Cerebellum (tissue), 4 donors: ENCODE measurements at places on chromosomes 11 and 22. TPM values are rescaled to one million over a fixed set of nuclear protein-coding genes. Genes with fewer than 3 reads are reported as not detected.

GRCh38 chr22:47879346-47879745 is 1116.9 kb downstream of the TBC1D22A start:
- DNase-seq: no peak

DNA sequence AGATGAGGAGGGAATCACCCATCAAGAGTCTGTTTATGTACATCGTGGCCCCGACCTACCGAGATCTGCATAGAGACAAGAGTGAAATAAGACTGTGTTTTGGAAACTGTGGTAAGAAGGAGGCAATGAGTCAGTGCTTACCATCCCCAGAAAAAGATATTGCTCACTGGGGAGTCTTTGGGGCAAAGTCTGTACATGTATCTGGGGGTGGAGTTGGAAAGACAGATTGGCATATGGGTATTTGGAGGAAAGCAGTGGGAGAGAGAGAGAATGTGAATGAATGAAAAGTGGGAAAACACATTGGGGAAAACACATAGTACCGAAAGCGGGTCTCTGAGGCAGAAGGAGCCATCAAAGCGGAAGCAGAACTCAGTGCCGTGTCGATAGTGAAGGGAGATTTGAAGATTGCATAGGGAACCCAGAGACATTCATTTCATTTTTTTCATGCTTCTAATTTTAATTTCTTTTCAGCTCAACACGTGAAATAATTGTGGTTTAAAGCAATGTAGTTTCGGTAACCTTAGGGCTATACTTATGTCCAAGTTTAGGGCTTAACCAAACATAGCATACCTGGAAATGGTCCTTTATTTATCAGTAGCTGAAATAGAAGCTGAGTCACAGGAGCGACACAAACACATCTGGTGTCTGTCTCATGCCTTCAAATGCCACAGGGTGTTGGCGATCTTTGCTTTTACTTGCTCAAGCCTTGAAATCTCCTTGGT is 98.6 kb upstream of the CD44 start:
- no peak for DNase-seq

GRCh38 chr11:67099831-67100324 is 19.2 kb upstream of the KDM2A start:
- no peak for DNase-seq

DNA sequence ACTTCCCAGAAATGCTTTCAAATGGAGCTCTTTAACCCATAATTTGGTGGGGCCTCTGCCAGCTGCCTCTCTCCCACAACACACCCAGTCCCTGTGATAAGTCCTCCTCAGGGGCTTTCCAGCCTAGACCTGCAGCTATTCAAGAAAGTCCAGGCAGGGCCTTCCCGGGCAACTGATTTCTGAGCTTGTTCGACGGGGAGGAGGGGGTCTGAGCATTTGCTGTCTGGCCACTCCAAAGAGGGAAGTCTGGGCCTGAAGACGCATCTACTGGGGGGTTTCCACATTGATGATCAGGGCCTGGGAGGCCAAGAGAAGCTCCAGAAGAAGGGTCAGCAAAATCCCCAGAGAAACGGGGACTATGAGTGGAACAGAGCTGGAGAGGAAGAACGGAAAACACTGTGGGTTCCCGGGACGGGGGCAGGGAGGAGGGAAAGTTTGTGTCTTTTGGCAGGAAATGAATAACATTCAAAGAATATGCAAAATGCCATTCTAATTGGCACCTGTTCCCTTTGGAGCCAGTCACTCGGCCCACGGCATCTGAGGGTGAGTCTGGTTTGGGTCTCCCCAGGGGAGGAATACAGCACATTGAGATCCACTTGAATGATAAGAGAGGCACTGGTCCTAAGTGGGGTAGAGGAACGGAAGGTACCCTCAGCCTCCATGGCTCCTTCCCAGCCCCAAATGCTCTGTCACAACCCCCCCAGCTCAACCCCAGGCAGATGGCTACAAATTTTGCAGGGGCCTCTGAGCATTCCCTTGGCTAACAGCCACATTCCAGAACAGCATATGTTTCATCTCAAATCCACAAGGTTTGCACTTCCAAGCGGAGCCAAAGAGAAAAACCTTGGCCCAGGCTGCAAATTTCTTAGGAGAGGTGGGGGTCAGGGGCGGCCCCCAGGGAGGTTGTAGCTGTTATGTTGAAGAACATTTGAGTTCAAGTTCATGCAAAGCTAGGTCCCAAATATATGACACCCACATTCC is 72.0 kb downstream of the RPUSD4 start:
- peak; percentile 77 for DNase-seq

DNA sequence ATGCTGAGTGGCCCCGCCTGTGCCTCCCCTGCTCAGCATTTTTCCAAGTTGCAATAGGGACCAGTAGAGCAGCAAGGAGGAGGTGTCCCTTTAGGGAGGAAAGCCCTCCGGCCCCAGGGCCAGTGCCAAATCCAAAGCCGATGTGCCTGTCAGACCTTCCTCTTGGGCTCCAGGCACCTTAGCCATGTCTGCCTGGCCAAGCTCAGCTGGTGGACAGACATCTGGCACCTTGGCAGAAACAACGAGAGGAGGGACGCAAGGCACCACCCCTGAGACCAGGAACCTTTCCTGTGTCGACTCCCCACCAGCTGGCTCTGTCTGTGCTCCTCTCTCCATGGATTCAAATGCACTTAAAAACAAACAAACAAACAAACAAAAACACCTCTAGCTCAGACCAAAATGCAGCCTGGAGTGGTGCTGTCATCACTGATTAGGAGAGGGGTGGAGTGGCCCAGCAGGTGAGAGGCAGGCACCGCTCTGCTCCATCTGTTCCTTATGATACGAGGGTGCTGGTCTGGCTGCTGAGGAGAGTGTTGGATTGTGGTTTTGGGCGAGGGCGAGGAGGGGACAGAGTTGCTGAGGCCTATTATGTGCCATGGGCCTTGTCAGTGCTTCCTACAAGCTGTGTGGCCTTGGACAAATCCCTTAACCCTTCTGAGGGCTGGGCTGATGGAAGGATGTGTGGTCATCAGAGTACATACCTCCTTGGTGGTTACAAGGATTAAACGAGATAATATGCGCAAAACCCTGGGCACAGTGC is 46.2 kb downstream of the TP53I11 start:
- peak; percentile 82 for DNase-seq

GRCh38 chr11:96103721-96104120 is 179.8 kb upstream of the MTMR2 start:
- no peak for DNase-seq

DNA sequence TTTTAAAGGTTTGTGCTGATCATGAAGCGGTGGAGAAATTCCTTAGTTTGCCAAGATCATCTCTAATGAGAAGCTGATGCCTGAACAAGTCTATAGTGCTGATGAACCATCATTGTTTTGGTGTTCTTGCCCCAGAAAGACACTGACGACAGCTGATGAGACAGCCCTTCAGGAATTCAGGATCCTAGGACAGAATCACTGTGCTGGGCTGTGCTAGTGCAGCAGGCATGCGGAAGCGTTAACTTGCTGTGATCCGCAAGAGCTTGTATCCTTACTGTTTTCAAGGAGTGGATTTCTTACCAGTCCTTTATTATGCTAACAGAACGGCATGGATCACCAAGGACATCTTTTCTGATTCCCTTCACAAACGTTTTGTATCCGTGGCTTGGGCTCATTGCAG is 104.1 kb downstream of the TBC1D22A start:
- no peak for DNase-seq

- peak; percentile 96 for DNase-seq
These were observed 4.5 kb upstream of the BCL9L start for GRCh38 chr11:118930094-118930712.

GRCh38 chr11:122046846-122047245 is 69.2 kb downstream of the BLID start:
- DNase-seq: no peak

GRCh38 chr11:101444164-101444563 is 139.6 kb downstream of the TRPC6 start:
- DNase-seq: no peak

DNA sequence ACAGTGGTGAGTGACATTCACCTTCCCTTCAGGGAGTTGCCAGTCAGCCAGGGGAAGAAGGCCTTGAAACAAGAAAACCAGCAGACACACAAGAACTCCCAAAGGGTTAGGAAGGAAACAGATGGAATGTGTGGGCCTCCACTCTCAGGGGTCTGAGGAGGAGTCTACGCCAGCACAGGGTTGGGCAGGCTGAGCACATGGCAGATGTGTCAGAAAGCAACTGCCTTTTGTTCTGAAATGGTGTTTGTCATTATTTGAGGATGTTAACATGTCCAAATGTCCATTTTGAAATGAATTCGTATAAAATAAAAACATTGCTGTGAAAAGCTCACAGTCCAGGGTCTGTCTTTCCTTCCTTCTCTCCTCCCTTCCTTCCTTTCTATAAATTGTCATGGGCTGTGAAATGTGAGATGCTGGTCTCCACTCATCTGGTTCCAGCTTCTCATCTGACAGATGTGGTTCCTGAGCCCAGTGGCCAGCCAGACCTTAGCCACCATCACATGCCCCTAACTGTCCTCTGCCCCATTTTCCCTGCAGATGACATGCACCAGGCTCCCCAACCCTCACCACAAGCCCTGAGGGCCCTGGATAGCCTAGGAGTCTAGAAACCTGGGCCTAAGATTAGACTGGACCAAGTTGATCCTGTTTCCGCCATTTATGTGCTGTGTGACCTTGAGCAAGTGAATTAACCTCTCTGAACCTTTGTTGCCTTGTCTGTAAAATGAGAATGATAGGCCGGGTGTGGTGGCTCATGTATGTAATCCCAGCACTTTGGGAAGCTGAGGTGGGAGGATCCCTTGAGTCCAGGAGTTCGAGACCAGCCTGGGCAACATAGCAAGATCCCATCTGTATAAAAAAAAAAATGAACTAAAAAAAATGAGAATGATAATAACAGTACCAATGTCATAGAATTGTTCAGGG is 56.2 kb upstream of the CRYBB3 start:
- no peak for DNase-seq

- no peak for DNase-seq
These were observed 37.3 kb downstream of the NUP50 start for GRCh38 chr22:45200860-45201511.

- DNase-seq: no peak
These were observed 897.3 kb downstream of the METTL15 start for GRCh38 chr11:29005401-29005980.

DNA sequence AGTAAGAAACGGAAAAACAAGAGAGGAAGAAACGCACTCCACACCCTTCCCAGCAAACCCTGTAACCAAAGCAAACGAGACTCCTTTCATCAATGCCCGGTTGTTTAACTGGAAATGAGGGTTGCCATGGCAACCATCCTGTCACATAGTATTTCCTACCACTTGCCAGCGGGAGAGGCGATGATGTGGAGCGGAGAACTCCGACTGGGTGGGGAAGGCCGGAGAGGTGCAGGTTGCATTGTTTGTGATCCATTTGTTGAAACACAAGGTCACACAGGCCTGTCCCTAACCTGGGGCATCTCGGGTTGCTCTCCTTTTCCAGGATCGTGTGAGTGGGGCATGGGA is 609.9 kb downstream of the BUD13 start:
- DNase-seq: no peak

DNA sequence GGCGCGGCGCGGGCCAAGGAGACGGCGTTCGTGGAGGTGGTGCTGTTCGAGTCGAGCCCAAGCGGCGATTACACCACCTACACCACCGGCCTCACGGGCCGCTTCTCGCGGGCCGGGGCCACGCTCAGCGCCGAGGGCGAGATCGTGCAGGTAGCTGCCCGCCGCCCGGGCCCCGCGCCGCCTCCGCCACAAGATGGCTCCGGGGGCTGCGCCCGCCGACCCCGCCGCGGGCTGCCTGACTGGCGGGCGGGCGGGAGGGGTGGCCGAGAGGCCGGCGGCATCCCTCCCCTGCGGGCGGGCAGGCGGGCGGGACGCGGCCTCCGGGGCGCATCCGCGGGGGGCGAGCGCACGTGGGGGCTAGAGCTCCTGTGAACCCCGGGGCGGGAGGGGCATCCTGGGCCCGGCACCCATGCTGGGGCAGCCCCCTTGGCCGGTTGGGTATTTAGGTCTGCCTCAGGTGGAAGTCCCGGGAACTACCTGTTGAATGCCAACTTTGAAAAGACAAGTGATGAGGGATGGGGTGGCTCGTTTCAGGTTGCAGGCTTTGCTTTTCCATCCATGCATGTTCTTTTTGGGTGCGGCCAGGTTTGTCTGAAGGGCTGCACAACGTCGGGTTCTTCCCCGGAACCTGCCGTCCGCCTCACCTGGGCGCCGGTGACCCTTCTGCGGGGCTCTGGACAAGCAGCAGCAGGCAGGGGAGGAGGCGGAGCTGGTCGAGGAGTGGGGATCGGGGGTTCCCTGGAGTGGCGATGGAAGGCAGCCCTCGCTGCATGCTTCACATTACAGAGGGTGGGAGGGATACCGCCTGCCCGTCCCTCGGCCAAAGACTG is 760 bp downstream of the ZNRF3 start:
- DNase-seq: no peak

DNA sequence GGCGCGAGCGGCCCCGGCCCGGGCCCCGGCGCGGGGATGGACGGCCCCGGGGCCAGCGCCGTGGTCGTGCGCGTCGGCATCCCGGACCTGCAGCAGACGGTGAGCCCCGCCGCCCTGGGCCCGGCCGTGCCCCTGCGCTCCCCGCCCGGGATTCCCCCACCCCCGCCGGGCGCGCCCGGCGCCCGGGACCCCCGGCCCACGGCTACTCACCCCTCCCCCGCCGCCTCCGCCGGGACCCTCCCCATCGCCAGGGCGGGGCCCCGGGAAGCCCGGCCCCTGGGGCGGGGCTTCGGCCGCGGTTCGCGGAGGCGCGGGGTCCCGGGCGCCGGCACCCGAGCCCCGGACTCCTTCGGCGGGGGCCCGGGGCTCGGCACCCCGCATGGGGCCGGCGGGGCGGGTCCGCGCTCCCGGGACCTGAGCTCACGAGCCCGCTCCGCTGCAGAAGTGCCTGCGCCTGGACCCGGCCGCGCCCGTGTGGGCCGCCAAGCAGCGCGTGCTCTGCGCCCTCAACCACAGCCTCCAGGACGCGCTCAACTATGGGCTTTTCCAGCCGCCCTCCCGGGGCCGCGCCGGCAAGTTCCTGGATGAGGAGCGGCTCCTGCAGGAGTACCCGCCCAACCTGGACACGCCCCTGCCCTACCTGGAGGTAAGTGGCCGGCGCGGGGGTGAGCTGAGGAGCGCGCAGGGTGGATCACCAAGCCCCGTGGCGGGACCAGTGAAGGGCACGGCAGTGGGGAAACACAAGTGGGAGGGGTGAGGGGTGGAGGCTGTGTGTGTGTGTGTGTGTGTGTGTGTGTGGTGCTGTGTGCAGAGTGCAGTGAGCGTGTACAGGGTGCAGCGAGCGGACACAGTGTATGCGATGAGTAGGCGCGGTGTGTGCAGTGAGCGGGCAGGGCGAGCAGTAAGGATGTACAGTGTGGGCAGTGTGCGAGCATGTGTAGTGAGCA is 2.3 kb downstream of the SHANK3 start:
- DNase-seq: peak; percentile 78

- no peak for DNase-seq
These were observed 24.5 kb upstream of the LRRC4C start for GRCh38 chr11:41483956-41484355.

NPAS4 gene
- 0.18 TPM for total RNA-seq

MPZL2 gene
- total RNA-seq: 5.7 TPM

OR6A2 gene
- 3.1 TPM for total RNA-seq

CLMP gene
- 16.5 TPM for total RNA-seq

MUC2 gene
- total RNA-seq: 1.5 TPM

UBQLN3 gene
- total RNA-seq: 0.45 TPM

MAFF gene
- 5.2 TPM for total RNA-seq

RFPL3 gene
- not detected for total RNA-seq

SPDYC gene
- total RNA-seq: not detected

OR8D2 gene
- total RNA-seq: not detected

CECR2 gene
- 25.5 TPM for total RNA-seq
